ENCODE measurements at places on chromosomes 12 and 14.
A peak's percentile ranks its signal among the peaks of the same experiment; 100 is the strongest.

DNA sequence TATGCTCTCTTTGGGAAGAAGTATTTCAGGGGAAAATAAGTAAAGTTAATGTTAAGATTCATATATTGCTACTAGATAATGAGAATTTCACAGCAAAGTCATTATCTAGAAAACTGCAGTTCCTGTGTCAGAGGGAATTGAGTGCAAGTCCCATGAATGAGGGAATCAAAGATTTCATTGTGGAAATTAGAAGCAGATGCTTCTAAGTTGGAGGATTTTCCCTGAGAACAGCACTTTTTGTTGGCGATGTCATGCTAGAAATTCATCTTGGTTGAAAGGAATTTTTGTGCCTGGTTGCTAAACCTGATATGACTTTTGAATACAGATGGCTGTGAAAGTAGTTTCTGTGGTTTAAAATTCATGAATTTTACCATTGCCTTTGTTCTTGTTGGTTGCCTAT is 25.6 kb downstream of the FRMD6 start:
- no peak for DNase-seq

- no peak for DNase-seq
These were observed 105.3 kb downstream of the KCNH5 start for GRCh38 chr14:62939970-62940369.

GRCh38 chr12:89514751-89515150 is 9.8 kb downstream of the GALNT4 start:
- no peak for DNase-seq

DNA sequence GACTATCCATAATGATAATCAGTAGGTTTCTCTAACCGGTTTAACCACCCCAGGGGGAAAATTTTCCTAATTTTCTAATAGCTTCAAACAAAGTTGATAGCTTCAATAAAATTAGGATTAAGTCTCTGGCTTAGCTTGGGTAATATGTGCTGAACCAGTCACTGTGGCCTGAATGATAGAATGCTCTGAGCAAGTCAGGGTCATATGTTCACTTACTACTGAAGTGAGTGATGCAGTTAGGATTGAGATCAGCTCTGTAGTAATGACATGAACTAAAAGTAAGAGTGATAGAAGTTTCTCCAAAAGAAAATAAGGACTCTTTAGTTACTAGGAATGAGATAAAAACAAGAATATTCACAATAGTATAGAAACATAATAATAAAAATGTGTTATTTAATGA is 32.6 kb downstream of the ETNK1 start:
- DNase-seq, result no peak

DNA sequence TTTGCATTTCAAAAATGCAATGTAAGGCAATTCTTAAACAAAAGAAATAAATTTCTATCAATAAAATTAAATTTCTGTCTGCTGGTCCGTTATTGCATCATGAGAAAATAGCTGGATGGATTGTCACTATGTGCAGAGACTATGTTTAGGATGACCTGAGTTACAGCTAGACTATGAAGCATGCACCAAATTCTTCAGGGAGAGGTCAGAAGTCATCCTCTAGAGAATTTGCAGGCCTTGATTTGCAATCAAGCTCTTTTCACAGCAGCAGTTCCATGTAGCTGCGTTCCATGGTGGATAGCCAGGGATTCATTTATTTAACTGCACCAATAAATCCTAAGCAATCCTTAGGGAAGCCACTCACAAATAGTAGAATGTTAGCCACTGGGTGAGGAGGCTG is 253.7 kb downstream of the MSRB3 start:
- DNase-seq, result no peak

DNA sequence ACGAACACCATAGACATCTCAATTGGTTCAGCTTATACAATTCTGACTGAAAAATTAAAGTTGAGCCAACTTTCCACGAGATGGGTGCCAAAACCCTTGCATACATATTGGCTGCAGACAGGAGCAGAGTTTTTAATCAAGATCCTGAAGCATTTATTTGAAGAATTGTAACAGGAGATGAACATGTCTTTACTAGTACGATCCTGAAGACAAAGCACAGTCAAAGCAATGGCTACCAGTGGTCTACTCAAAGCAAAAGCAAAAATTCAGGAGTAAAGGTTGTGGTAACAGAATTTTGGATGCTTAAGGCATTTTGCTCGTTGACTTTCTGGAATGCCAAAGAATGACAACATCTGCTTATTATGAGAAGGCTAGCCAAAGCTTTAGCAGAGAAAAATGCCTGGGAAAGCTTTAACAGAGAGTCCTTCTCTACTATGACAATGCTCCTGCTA is 20.7 kb downstream of the ZDHHC17 start:
- DNase-seq, result no peak

- no peak for DNase-seq
These were observed 15.2 kb upstream of the WNT5B start for GRCh38 chr12:1613860-1614259.

- no peak for DNase-seq
These were observed 807 bp upstream of the ZCCHC8 start for GRCh38 chr12:122501489-122501989.

- DNase-seq, result no peak
These were observed 1.6 kb downstream of the GSG1 start for GRCh38 chr12:13101821-13102375.

DNA sequence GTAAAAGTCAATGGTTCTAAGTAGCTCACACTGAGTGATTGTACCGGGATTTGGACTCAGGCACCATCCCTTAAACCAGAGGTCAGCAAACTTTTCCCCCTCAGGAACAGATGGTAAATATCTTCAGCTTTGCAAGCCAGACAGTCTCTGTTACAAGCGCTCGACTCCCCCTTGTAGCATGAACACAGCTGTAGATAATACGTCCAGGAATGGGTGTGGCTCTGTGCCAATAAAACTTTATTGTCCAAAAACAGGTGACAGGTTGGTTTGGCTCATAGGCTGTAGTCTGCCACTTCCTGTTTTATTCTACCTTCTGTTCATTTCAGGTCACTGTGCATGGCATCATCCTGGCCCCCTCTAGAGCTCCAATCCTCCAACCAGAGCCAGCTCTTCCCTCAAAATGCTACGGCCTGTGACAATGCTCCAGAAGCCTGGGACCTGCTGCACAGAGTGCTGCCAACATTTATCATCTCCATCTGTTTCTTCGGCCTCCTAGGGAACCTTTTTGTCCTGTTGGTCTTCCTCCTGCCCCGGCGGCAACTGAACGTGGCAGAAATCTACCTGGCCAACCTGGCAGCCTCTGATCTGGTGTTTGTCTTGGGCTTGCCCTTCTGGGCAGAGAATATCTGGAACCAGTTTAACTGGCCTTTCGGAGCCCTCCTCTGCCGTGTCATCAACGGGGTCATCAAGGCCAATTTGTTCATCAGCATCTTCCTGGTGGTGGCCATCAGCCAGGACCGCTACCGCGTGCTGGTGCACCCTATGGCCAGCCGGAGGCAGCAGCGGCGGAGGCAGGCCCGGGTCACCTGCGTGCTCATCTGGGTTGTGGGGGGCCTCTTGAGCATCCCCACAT is 7.6 kb downstream of the BDKRB1 start:
- no peak for DNase-seq

DNA sequence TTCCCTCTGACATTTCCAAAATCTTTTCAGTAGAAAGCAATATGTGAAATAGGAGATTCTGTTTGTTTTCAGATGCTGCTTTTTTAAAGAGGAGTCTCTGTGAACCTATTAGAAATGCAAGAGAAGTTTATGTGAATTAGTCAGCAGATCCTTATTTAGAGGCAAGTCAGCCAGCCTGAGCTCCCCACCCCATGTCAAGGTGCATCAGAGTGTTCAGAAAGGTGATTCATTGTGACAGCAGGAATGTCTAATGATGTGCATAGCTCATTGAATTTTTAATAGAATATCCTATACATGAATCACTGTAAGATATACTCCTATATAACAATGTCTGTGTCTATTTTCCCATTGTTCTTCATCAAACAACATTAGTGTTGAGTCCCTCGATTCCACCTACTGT is 1222.4 kb upstream of the USP15 start:
- no peak for DNase-seq

- DNase-seq, result no peak
These were observed 21.6 kb upstream of the CHFR start for GRCh38 chr12:132909030-132909368.

DNA sequence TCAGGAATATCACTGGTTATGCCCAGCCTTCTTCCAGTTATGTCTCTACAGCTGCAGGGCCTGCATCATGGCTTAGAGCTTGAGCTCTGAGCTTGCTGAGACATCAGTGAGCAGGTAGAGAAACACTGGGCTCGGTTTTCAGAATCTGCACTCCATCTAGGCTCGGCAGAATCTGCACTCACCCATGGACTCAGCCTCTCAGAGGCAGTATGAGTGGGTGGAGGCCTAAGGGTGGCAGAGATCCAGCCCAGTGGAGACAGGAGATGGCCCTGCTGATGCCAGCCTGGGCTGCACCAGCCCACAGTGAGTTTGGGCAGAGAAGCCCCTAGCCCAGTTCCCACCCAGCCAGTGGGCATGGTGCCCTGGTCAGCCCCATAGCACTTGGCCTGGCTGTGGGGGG is 12.8 kb downstream of the KRT80 start:
- no peak for DNase-seq

DNA sequence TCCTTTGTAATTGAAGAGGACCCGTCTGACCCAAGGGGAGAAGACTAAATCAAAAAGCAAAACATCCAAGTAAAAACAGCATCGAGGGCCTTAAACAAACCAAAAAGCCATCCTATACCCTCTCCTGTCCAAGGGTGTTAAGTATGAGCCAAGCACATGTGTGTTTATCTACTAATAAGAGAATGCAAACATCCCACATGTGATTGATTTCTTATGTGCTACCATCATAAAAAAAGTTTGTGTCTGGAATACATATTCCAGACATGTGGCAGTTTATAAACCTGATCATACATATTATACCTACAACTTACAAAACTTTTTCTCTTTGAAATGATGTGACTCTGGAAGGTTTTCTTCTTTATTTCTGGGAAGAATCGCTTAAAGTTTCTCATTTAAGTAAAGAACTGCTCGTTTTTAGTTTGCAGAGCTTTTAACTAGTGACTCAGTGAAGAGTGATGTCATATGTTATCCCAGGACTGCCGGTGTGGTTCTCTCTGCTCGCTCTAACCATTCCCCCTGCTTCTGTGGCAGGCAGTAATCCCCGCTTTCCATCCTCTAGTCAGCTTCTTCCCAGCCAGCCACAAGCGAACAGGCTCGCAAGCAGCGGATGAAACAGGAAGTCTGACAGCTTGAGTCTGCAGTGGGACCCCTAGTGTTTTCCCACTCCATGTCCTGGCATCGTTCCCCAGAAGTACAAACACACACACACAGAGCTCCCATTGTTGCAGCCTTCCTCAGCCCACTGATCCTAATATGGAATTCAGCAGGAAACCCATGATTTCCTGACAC is 431 bp upstream of the RHOJ start:
- DNase-seq, result peak; percentile 91

DNA sequence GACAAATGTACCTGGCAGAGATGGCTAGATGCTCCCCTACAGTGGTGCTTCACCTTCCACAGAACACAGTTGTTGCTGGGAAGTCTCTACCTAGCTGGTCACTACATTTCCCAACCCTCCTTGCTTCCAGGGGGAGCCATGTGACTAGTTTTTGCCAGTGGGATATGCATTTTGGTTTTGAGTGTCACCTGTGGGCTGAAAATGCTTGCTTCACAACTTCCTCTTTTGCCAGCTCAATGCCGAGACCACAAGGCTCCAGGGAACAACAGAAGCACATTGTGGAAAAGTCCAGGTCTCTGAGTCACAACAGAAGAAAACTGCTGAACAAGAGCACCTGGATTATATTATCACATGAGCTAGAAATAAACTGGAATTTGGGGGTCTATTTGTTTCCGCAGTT is 48.5 kb upstream of the ARHGAP5 start:
- no peak for DNase-seq

DNA sequence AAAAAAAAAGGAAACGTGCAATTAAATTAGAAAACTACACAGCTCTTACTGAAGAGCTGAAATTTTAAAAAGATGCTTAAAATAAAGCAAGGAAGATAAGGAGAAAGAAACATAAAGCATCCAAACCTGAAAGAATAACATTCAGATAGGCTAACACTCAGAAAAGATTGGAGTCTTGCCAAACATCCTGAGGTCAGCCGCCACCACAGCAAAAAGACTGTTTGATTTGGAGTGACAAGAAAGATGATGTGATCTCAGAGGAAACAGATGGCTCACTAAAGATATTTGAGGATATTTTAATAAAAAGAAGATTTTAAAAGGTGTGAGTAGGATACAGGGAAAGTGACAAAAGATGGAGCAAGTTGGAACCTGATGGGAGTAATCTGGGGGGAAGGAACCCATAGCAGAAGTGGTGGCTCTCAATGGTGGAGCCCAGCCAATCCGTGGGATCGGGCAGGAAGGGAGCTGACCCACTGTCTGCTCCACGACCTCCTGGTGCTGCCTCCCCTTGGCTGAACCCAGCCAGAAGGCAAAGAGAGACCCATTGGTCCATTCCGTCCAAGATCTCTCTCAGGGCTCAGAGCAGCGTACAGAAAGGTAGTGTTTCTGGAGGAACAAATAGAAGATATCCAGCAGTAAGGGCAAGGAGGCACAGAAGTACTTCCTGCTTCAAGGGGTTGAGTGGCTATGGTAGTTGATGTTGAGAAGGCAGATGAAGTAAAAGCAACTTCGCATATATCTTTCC is 469.6 kb downstream of the RGS6 start:
- no peak for DNase-seq

DNA sequence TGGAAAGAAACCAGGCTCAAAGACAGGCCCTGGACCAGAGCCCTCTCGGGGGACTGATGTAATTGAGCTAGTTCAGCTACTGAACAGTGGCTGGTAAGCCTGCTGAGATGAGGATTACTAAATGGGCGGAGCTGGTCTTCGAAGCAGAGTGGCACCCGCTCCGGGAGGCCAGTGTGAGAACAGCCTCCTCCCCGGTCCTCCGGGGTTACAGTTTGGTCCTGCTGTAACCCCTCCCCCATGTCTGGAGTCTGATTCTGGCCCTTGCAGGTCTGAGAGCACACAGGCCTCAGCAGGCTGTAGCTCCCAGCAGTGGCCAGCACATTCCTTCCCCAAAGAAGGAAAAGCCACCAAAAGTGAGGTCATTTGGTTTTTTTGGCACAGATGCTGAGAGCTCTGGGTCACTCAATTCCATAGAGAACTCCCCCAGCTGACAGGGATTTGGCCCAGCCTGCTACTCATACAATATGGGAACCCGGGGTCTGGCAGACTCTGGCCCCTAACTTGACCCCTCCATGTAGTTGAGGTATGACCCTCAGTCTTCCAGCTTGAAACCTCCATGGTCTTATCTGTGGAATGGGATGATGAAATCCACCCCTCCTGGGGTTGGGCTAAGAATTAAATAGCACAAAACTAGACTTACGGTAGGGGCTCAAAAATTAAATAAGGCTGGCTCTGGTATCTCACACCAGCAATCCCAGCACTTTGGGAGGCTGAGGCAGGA is 39.0 kb downstream of the ACTN1 start:
- no peak for DNase-seq

DNA sequence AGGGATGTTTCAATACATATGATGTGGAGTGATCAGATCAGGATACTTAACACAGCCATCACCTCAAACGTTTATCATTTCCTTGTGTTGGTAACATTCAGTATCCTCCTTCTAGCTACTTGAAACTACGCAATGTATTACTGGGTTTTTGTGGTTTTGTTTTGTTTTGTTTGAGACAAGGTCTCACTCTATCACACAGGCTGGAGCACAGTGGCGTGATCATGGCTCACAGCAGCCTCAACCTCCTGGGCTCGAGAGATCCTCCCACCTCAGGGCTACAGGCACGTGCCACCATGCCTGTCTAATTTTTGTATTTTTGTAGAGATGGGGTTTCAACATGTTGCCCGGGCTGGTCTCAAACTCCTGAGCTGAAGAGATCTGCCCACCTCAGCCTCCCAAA is 70.2 kb upstream of the BCL11B start:
- DNase-seq, result no peak
